ENCODE measurements at places on chromosomes 16 and 17.

DNA sequence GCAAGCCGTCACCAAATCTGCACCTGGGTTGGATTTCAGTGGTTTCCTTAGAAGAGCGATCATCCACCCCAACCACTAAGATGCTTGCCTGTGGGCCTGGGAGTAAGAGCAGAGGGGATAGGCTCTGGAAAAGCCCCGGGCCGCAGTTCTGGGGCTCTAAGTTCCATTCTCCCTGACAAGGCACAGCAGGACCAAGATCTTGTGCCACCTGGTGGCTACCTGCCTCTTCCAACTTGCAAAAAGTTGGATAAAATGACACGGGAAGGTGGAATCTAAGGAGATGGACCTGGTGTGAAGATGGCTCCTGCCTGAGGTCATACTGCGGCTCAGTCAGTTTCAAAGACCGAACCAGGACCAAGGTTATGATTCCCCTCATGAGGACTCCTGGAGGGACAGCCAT lies 42.3 kb downstream of the ABCC12 start:
- DNase-seq: no peak

DNA sequence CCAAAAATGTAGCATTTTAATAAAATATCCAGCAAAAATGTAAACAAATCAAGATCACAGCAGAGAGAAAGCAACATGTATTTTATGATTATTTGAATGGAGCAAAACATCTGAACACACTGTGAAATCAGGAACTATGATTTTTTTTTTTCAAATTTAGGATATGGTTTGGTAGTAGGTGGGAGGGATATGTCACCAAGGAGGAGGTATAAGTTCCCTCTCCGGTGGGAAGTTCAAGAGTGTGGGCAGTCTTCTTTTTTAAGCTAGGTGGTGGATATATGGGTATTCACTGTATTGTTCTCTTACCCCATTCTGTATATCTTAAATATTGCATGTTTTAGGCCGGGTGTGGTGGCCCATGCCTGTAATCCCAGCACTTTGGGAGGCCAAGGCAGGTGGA lies 10.2 kb downstream of the CDR2 start:
- no peak for DNase-seq

DNA sequence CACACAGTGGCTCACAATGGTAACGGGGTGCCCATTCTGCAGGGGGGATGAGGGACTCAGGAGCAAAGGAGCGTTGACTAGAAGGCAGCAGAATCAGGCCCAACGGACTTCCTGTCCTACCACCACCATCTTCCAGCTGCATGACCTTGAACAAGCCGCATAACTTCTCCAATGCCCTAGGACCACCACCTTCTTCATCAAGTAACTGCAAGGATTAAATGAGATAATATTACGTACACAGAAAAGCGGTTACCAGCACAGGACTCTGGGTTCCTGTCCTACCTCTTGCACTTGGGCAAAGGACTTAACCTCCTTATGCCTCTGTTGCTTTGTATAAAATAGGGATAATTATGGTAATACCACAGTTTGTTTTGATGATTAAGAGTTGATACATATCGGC lies 4.7 kb downstream of the ASPHD1 start:
- DNase-seq: no peak

- peak; percentile 49 for DNase-seq
Measured at GRCh38 chr17:18248300-18248731, 10.2 kb downstream of the FLII start.

GRCh38 chr17:74379495-74380085 lies 12.3 kb downstream of the GPR142 start:
- peak; percentile 86 for DNase-seq

DNA sequence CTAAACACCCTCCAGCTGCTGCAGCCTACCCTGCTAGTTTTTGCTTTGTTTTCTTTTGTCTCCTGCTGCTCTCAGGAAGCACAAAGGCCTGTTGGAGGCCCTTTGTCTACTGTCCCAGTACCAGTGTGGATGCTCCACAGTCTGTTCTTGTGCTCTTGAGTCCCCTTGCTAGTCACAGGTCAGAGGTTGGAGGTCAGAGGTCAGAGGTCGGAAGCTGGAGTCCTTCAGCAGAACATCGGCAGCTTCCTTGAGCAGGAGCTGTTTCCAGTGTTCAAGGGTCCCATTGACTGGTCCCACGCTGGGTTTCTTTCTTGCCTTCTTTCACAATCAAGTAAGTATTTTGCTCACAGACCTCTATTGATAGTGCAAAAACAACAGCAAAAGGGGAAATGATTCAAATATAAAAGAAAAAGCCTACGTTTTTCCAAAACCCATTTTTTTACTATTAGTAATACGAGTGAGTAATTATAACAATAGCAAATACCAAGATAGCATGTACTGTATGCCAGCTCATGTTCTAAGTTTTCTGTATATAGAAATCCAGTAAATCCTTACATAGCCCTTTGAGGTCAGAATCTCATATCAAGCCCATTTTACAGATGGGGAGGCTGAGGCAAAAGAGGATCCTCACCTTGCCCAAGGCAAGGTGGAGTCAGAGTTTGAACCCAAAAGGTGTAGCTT lies 10.9 kb upstream of the IL34 start:
- no peak for DNase-seq

DNA sequence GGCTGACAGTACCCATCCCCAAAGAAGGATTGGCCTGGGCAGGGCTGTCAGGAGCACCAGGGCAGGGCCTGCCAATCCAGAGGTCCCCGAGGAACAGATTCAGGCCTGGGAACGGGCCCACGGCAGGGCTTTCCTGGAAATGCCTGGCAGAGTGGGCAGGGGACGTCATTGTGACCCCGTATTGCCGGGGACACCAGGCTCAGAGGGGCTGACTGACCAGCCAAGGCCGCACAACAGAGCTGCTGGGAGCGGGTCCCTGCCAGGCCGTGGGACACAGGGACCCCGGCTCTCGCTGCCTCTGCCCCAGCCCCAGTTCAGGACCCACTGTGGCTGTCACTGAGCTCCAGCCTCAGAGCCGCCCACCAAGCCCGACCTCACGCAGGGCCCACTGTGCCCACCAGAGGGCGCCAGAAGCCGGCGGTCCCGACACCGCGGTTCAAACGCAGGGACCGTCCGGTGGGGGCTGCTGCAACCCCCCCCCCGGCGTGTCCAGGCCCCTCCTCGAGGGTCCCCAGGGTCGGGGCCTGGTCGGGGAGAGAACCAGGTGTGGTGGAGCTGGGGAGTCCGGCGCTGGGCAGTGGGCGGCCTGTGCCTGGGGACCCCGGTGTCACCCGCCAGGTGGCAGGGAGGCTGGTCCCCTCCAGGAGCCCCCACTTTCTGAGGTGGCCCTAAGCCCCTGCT lies 15.2 kb upstream of the SSTR5 start:
- peak; percentile 46 for DNase-seq

DNA sequence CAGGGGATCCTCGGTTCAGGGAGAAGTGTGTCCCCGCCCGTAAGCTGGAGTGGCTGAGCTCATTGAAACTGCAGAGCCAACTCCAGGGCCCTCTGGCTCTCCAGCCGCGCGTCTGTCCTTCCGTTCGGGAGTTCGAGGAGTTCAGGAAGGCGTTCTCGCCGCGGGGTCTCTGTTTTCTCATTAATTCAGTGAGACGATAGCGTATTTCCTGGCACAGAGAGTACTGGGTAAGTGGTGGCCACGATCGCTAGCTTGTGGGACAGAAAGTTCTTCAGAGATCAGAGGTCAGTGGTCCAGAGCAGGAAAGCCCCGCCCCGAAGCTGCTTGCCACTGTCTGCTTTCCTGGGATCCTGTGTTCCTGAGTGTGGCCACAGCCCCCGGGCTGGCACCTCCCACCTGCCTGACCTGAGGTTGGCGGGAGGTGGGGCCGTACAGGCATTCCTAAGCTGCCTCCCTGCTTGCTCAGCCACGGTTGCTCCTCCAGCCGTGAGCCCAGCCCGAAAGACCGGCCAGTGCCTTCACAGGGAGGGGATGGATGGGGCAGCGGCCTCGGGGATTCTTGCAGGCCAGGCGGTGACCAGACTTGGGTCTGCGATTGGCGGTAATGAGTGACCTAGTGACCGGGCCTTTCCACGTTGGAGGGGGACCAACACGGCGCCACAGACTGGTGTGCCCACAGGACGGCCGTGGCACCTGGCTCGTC lies 8.9 kb downstream of the BAIAP2 start:
- DNase-seq: no peak

DNA sequence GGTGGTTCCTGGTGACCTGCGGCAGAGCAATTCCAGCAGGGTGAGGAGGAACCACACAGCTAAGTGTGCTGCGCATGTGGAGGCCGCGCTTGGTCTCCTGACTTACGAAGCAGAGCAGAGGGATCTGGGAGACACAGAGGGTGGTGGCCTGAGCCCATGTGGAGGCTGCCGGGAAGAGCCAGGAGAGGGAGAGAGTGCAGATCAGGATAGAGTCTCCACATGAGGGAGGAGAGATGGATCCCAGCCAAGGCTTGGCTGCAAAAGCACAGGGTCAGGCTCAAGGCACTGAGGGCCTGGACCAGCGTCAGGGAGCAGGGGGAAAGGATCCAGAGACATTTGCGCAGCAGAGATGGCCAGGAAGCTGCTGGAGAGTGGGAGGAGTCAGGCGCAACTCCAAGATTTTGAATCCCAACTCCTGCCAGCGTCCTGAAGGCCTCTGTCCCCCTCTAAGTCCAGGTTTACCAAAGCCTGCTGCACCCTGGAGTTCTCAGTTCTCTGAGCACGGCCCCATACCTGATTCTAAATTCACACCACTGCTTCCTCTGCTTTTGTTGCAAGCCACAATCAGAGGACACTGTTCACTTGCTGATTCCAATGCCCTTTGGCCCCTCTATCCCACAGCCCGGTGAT lies 11.3 kb upstream of the MLLT6 start:
- DNase-seq: no peak

DNA sequence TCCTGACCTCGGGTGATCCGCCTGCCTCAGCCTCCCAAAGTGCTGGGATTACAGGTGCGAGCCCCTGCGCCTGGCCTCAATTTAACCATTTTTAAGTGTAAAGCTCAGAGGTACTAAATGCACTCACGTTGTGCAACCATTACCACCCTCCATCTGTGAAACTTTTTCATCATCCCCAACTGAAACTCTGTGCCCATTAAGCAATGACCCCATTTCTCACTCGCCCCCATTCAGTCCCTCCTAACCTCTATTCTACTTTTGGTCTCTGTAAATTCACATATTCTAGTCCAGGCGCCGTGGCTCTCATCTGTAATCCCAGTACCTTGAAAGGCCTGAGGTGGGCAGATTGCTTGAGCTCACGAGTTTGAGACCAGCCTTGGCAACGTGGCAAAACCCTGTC lies 8.3 kb upstream of the SPNS3 start:
- DNase-seq: no peak

DNA sequence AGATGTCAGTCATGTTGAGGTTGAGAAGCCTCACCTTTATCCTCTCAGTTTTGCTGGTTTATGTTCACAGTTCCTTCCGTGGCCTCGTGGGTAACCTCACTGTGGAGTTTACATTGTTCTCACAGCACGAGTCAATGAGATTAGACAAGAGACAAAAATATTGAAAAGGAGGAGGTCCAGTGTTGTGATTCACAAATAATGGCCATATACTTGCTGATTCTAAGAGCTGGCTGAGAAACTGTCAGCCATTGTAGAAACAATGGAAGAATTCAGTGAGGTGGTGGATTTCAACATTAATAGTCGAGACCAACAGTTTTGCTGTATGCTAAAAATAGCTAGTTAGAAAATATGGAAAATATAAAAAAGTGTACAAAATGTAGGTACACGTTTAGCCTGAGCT lies 176.4 kb upstream of the WSCD1 start:
- DNase-seq: no peak

DNA sequence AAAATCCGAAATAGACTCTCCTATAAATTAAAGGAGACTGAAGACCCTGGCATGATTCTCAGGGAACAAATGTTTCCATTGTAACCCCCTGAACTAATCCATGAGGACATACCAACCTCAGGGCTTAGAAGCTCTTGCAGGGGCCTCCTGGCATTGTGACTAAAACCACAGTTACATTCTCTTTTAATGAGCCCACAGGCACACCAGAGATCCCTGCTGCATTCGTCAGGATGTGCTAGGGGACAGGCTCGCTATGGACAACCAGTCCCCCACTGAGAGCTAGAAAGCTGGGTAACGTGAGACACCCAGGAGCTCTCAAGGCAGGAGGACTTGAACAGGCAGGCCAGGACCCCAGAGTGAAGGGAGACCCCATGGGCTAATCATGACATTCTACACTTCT lies 140.6 kb upstream of the TNRC6C start:
- DNase-seq: no peak

- DNase-seq: no peak
Measured at GRCh38 chr16:2852003-2852730, 5.8 kb downstream of the PRSS22 start.

- no peak for DNase-seq
Measured at GRCh38 chr17:82156284-82156925, 56.2 kb downstream of the CCDC57 start.

DNA sequence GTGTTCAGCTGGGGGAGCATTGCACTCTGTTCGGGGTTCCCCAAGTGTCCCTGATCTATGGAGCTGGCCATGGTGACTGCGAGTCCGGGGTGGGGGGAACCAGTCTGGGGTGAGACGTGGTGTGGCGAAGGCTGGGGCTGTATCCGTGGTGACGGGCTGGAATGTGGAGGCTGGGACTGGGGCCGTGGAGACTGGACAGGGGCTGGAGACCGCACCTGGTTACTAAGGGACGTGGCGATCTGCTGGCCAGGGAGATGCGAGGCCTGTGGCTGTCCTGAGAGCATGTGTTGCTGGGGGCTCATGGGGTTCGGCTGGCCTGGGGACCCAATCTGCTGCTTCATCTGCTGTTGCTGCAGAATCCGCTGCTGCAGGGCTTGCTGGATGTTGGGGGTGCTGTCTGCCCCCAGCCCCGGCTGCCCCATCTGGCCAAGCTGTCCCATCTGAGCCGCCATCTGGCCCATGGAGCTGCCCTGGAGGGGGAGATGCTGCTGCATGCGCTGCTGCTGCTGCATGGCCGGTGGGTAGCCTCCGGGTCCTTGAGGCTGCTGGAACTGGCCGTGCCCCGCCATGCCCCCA lies 10.6 kb upstream of the TRAP1 start:
- no peak for DNase-seq
